Stimulated activated CD8-positive, alpha-beta memory T cell treated with anti-CD3 and anti-CD28 coated beads, Interleukin-7, amount 100 ng/mL, for 1 hour (primary cell): ENCODE measurements at places on chromosomes 1 and 21.

- no peak for DNase-seq
These were observed 1.1 kb upstream of the FOXD3 start for GRCh38 chr1:63321066-63321784.

- DNase-seq, result no peak
These were observed 10.1 kb upstream of the CNN3 start for GRCh38 chr1:94936861-94937620.

DNA sequence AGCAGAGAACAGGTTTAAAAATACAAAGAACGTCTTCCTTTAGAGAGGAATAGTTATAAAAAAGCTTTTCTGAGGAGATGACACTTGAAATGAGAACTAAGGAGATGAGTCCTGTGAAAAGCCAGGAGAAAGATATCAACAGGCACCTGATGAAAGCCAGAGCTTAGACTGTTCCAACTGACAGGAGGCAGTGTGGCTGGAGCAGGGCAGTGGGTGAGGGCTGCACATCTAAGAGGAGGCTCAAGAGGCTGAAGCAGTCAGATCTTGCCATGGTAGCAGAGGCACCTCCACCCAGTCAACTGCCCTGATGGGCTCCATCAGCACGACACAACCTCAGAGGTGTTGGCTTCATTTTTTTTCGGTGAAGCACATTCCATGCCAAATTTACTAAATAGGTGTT lies 445.3 kb downstream of the ADGRL2 start:
- DNase-seq, result no peak

DNA sequence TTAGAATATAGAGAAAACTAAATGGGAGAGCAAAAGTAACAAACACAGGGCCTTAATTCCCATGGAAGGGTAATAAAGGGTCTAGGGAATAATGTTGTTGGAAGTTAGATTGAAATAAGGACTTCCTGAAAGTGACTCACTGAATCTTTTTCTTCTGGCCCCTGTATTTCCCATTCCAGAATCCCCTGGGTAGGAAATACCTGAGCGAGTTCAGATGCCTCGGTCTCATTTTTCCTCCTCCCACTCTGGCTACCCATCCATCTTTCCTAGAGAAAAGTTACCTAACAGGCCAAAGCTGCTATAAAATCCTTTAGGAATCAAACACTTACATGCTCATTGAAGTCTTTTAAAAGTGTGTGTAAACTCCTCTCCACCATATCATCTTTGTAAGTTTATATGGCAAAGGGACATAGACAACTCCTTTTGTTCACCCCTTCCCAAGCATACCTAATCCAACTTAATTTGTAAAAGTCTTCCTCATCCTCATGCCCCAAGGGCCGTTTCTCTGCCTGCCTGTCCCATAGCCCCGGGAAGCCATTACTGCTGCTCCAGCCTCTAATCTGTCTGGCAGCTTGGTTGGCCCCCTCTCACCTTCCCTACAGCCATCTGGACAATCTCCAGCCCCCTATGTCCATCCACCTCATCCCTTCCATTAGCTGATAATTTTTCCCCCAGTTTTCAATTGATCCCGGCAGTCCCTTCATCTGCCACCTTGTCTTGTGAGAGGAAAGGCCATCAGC lies 3.3 kb upstream of the MEF2D start:
- DNase-seq, result no peak

DNA sequence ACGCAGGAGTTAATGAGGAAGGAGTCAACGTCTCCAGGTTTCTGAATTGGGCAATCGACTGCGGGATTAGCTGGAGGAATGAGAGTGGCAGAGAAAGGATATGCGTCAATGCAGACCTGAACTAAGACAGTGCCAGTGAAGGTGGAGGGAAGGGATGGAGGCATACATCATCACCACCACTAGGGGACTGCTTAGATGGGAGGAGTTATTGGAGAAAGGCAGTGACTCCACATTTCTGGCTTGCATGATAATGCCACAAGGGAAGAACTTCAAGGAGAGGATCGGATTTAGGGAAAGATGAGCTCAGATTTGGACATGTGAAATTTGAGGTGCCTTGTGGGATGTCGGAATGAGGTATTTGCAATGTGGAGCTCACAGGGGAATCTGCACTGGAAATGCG lies 17.5 kb downstream of the VASH2 start:
- DNase-seq, result no peak

DNA sequence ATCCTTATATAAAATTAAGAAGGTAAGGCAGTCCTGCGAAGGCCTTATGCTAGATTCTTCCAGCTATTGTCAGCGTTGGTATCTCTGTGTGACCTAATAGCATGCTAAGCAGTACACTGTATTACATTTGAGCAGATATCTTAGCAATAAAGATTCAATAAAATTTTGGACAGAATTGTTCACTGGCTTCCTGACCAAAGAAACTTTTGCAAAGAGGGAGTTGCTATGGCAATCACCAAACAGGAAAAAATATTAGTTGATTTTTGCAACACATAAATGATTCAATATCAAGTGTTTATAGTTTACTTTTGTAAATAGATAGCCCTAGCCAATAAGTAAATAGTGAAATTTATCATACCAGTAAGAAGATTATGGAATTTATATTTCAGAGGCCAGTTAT lies 31.0 kb upstream of the PLEKHO1 start:
- DNase-seq, result no peak

DNA sequence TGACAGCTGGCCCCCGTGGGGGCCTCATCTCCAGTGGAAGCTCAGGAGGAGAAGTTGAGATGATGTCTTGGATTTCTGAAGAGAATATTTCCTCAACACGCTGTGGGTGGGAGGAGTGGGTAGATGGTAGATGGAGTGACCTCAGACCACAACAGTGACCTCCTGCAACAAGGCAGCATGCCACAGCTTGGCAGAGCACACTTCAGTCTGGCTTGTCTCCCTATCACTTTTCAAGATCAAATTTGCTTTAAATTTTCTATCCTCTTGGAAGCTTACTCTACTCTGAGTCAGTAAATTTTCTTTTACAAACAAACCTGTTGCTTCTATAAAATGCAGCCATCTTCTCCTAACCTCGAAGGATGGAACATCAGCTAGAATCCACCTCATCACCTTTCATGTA lies 59.7 kb downstream of the NTPCR start:
- DNase-seq, result no peak

DNA sequence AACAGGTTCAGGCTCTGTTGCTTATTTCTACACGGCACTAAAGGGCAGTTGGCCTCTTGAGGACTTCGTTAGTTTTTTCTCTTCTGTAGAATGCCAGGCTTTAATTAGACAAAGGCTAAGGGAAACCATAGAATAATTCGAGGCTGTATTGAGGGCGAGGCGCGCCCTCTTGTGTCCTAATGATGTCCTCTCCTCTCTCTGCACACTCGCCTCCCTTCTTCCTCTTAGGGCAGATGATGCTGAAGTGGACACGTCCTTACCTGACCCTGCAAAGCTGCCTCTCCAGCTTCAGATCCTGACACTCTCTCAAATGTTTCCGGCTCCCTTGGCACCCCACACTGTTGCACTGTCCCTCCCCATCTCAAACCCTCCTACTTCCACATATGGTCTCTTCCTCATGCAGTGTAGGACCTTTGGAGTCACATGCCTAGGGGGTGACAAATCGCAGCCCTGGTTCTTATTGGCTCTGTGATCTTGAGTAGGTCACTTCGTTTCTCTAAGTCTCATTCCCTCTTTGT lies 1.9 kb upstream of the ZSCAN20 start:
- peak; percentile 31 for DNase-seq

GRCh38 chr1:229953736-229954326 lies 113.2 kb upstream of the GALNT2 start:
- no peak for DNase-seq
